ENCODE measurements at places on chromosomes 7 and 10.

GRCh38 chr10:31935678-31936077 is 7.0 kb upstream of the ARHGAP12 start:
- no peak for DNase-seq

DNA sequence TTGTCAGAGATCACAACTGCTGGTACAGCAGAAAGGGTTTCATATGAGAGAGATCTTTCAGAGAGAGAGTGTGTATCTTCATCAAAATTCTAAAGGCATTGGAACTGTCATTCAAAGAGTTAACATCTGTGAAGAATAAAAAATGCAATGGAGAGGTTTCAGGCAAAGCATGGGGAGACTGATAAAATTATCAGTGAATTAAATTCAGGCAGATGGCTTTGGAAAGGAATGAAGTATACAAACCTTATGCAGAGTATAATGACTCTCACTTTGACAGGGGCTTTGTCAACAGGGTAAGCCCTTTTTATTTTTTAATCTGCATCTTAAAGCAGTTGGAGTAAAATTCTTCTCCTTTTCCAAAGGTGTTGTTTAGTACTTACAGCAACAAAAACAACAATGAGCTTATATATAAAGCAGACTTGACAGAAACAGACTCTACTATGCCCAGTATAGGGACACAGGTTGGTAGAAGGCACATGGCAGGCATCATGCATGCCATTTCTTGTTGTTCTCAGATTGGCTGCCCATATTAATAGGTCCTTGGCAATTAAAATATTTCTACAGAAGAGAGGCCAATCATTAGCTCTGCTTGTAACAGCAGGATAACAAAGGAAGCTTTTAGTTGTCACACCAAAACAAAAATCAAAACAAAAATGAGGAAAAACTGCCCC is 54.9 kb upstream of the NXPH1 start:
- DNase-seq: no peak

DNA sequence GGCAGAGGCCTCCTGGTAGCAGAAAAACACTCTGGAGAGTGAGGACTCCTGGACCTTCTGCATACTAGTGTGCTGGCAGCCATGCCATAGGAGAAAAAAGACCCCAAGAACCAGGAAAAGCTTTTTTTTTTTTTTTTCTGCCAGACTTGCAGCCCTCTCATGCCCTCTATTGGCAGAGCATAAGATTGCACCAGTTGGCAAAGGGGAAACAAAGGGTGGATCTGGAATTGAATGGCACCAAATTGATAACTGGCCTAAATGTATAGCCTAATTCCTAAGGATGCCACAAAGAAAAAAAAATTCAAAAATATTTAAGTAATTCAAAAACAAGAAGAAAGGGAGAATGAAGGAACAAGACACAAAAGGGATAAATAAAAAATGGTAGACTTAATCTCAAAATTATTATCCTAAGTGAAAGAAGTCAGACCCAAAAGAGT is 112.5 kb upstream of the GHITM start:
- no peak for DNase-seq

GRCh38 chr7:91443862-91444261 is 179.6 kb downstream of the FZD1 start:
- DNase-seq: no peak

DNA sequence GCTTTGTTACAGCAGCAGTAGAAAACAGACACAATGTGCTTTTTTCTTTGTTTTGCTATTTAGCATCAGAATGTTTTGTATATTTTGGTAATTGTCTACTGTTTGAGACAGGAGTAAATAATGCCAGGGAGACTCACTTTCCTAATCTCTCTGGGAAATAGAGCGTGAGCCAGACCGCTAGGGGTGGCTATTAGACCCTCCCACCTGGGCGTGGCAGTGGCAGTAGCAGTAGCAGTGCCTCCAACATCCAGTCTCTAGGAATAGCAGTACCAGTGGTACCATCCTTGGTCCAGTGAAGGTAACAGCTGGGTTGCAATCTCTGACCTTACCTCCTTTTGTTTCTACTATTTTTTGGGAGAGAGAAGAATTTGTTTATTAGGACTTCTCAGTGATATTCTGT is 165.7 kb upstream of the MAGI2 start:
- no peak for DNase-seq

- no peak for DNase-seq
Observed at GRCh38 chr7:79272066-79272669, 181.3 kb downstream of the MAGI2 start.

GRCh38 chr10:110750931-110751330 is 106.8 kb downstream of the RBM20 start:
- DNase-seq: no peak

- no peak for DNase-seq
Observed at GRCh38 chr7:143375298-143376034, 5.7 kb upstream of the ZYX start.

DNA sequence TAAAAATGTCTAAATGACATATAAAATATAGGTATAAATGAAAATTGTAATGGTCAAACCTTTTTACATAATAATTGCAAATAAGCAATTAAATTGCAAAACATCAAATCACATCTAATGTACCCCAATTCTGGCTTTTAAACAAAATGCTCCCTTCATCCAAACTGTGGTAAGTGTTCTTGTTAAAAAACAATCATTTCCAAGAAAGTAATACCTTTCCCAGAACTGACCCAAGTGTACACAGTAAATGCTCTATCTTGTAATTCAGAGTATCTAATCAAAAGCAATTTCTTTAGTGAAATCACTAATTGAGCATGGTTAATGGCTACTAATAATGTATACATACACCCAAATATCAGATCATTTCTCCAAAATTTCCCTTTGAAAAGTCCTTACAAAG is 28.0 kb downstream of the ITGB1 start:
- no peak for DNase-seq

DNA sequence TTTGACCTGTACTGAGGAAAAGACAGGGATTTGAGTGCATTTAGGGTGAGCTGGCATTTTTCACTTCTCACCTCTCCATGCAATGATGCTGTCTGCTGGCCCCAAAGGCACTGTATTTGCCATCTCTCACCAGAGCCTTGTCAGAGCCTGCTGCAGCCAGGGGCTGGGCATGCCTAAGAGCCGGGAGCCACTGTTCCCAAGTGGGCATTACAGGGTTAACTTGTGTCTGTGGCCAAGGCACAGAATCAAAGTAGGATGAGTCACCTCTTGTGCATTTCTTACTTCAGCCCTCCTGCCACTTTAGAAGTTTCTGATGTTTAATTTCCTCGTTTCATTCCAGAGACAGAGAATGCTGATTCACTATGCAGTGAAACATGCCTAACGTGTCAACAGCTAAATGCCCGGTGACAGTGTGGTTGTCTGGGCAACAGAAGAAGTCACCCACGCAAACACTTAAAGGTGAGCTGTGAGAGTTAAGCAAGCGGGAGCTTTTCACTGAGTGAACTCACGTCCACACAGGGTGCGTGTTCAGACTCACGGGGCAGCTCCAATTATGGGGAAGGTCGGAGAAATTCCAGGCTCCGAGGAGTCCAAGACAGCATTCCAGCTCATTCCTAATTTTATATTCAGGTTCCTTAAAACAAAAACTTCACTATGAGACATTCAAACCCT is 57.1 kb upstream of the IGFBP3 start:
- no peak for DNase-seq

GRCh38 chr7:259751-260405 is 30.1 kb upstream of the FOXL3 start:
- DNase-seq: no peak

DNA sequence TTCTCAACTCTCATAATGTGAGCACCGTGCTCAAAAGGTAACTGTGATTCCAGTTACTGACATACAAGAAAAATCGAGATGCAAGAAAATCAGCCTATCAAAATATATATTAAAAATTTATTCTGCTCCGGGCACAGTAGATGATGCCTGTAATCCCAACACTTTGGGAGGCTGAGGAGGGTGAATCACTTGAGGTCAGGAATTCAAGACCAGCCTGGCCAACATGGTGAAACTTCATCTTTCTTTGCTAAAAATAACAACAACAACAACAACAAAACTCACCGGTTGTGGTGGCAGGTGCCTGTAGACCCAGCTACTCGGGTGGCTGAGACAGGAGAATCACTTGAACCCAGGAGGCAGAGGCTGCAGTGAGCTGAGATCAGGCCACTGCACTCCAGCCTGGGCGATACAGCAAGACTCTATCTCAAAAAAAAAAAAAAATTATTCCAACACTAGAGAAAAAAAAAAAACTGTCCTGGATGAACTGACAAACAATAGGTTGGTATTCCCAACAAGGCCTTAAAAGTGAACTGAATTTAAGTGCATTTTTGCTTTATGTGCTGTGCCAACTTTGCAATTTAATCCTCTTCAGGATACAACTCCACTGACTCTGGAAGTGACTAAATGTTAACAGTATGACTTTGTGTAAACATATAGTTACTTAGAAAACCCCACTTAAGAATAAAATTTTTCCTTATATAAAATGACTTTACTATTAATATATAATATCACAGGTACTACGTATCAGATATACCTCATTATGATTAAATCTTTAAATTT is 51.1 kb downstream of the JMJD1C start:
- DNase-seq: no peak

- DNase-seq: no peak
Observed at GRCh38 chr7:142500366-142500765, 242.5 kb upstream of the PRSS58 start.

DNA sequence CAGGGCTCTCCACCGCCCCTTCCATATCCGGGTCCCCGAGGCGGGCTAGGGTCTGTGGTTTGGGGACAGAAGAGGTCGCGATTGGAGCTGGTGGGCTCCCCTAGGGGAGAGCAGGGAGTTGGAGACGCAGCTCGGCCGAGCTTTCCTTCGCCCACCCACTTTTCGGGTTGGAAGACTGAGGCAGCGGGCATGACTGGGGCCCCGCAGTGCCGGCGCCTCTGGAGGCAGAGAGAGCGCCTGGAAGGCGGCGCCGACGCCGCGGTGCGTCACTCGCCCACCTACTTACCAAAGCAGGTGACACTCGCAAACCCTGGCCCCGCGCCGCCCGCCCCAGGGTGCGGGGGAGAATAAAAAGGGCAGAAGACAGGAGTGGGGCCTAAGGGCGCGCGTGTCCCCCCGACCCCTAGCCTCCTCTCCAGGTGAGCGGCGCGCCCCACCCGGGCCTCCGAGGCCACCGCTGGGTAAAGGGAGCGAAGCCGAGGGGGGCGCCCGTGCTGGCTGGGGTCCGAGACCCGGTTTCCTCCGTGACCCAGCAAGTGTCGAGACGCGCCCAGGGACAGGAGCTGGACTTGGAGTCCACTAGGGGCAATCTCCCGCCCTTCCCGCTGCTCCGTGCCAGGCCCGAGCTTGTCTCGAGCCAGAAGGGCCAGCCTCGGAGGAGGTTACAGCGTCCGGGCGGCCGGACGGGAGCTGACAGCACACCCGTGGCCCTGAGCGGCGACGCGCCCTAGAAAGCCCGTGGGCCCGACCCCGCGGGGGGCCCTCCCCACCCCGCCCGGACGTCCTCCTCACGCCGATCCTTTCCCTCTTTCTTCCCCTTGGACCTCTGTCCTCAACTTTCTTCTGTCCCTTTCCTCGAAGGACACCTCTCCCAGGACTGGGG is 34.4 kb upstream of the GRID1 start:
- peak; percentile 32 for DNase-seq

GRCh38 chr7:95454438-95455045 is 19.7 kb upstream of the PON2 start:
- no peak for DNase-seq

DNA sequence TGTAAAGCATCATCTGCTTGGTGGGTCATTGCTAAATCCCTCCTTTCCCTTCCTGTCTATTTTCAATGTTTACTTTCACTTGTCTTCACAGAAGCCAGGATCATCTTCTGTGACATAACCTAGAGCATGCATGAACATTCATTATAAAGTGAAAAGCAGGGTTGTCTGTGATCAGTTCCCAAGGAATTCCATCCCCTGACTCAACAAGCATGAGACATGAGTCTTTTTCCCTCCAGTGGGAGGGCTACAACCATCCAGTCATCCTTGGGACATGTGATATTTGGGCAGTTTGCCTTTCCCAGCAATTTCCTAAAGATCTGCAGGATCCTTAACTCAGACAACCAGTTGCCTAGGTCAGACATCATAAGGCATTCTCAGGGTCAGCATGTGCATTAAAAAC is 166.3 kb upstream of the TMEM196 start:
- no peak for DNase-seq

DNA sequence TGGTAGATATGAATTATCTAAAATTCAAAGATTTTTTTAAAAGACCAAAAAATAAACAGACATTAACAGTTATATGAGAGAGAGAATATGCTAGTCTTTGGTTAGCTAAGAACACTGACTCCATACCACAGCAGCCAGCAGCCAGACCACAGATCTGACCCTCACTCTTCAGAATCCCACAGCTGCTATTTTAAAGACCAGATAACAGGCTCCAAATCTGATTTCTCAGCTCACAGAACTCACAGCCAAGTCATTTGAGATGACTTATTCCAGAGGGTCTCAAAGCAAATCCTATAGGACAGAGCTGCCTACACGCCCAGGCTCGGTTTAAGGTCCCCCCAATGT is 20.4 kb downstream of the NUDCD3 start:
- no peak for DNase-seq

DNA sequence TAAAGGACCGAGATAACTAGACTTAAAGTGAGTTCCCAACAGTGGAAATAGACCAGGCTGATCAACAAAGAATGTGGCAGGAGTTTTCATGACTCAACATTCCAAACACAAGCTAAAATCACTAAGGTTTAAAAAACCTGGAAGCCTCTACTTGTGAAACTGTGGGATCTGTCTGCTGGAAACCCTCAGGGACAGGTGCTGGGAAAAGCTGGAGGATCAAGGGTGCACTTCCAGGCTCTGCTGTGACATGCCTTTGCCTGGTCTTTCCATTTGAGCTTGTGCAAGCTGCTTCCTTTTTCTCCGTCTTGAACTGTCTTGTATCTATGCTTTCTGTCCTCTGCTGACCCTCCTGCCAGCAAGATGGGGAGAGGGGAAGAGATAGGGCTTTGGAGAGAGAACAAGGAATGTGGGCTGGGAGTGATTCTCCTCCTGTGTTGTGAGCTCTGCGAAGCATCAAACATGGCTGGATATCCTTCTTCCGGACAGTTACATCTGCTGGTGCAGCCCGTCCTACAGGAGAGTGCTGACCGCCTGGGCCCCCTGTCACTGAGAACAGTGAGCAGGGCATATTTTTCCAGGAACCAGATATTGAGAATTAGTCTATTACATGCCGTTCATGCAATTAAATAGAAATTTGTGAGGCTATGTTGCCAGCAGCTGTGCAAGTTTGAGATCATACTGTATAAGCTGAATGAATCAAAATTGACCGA is 25.5 kb downstream of the ARHGAP22 start:
- no peak for DNase-seq

DNA sequence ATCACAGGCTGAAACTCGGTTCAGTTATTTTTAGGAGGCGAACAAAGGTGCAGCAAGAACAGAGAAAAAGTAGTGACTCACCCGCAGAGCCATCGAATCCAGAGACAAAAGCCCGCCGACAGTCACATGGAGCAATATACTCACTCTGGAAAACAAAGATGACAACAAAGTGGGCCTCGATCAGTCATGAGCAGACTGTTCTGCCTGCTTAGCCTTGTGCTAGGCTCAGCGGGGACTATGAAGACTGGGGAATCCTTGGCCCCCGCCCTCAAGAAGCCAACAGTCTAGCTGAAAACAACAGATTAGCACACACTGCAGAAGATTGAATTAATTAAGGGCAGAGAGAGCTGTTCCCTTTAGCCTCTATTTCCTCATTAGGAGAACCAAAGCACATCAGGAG is 30.4 kb downstream of the XPNPEP1 start:
- DNase-seq: no peak

GRCh38 chr10:6044751-6045313 is 17.3 kb downstream of the IL2RA start:
- DNase-seq: no peak

Data from stimulated activated CD8-positive, alpha-beta memory T cell treated with anti-CD3 and anti-CD28 coated beads, Interleukin-7, amount 100 ng/mL, for 24 hours (primary cell).